ENCODE measurements at places on chromosomes 1 and 21.

GRCh38 chr1:155947292-155947691 is 5.9 kb downstream of the RXFP4 start:
- no peak for DNase-seq

DNA sequence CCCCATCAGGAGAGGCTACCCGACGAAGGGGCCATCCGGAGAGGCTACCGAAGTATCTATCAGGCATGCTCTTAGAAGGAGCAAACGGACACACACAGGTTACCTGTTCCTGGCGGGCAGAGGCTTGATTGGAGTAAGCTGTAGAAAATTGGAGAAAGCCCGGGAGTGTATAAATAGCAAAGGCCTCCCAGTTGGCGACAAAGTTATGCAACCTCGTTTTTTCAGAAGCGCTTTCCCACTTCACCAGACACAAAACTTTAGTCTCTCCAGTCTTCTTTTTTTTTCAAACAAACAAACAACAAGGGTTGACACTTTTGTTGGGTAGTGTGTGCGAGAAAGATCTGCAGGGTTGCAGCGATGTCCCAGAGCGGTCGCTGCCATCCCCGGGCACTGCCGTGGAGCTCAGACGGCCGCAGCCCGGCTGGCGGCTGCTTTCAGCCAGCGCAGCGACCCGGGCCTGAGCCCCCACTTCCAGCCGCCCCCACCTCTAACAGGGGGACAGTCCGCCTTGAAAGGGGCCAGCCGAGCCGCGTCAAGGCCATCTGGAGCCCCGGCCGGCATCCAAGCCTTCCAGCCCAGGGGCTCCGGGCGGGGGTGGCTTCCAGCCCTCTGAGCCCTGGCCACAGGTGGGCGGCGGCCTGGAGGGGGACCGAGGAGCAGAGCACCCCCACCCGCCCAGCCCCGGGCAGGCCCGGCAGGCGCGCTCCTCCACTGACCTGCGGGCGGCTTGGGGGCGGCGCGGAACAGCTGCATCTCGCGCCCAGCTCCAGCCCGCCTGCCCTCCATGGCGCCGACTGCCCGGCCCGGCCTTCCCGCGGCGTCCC is 616 bp downstream of the MCOLN3 start:
- peak; percentile 52 for DNase-seq

DNA sequence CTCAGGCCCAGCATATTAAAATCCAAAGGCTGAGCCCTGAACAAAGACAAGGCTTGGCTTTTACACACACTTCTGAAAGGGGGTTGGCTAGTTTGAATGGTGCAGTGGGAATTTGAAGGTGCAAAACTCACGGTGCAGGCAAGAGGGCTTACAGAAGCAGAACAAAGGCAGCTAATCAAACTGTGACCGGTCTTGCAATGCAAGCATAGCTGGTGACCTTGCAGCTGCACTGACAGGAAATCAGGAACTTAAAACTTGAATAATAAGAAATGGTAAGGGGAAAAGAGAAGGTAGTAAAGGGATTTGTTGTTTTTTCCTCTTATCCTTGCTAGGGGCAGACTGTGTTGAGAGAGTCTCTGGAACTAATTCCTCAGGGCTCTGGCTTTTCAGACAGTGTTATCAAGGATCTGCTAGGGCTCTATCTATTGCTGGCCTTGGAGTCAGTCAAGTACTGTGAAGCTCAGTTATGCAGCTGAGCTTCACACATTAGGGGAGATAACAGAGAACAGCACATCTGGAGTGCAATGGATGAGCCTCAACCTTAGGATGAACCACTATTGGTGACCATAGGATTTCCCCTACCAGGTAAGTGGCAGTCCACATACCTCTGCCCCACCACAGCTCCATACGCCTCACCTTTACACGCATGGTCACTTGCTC is 97.6 kb downstream of the PPIAL4G start:
- DNase-seq: no peak

DNA sequence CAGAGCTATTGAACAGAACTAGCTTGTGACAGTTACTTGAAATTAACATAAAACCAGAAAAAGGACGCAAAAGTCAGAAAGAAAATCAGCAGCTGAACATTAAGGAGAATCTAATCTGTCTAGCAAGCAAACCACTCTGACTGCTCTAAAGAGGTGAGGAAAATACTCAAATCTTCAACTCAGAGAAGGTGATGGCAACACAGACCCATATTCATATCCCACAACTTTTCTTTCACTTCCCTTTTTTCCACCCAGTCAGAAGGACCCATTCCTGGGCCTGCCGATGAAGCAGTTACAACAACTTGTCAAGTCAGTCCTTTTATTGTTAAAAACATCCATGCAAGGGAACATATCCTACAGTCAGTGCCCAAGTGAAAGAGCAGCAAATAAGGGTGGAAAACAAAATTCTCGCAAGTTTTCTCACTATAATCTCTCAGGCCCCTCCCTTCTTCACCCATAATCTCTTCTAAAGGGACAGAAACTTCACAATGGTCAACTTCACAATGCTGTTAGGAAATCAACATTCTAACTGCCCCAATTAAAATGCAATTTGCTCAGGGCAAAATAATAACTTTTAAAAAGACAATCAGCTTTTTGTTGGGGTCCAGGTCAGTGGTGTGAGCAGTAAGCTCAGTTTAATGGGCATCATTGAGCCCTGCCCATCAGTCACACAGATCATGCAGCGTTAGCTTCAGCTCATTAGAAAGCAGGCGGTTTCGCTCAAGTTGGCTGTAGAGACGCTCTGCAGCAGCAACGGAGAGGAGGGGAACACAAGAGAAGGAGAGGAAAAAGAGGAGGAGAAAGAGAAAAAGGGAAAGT is 3.6 kb upstream of the NUP210L start:
- DNase-seq: no peak

GRCh38 chr1:2136386-2137235 is 58.0 kb downstream of the FAAP20 start:
- no peak for DNase-seq

DNA sequence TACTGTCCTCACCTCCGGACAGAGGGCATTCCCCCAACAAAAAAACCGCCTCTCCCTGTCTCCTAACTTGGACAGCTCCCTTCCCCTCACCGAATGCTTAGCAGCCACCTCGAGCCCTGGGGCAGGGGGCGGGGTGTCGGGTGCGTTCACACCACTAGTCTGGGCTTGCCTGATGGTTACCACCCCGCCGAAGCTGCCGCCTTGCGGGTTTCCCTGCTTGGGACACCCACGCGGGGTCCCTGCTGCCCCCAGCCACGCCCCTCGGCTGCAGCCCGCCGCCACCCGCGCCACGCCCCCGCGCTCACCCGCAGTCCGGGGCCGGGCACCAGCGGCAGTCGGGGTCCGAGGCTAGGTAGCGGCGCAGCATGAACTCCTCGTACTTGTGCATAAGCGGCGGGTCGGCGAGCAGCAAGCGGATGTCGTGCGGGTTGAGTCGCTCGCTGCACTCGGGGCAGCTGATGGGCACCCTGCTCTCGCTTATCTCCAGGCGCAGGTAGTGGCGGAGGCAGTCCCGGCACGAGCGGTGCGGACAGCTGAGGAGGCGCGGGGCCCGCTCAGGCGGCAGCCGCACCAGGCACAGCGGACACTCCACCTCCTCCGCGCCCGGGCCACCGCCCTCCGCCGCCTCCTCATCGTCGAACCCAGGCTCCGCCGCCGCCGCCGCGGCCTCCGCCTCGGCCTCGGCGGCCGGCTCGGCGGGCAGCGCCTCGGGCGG is 706 bp downstream of the RNF19B start:
- DNase-seq: peak; percentile 80

DNA sequence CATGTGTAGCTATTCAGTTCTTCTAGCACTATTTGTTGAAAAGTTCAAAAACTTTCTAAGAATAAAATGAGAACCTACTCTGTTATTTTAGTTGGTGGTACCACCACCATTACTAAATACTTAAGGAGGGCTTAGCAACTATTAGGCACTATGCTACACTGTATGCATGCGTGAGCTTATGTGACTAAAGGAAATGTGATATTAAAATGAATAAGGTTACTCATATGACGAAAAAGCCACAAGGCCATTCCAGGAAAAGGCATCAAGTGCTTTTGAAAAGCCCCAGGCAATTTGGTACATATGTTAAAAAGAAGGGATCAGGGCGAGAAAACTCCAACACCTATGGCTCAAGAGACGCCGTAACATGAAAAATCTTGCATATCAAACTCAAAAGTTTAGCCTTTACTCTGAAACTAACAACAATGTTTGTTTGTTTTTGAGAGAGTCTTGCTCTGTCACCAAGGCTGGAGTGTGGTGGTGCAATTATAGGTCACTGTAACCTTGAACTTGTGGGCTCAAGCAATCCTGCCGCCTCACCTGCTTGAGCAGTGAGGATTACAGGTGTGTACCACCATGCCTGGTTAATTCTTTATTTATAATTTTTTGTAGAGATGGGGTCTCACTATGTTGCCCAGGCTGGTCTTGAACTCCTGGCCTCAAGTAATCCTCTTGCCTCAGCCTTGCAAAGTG is 42.5 kb downstream of the EPRS1 start:
- DNase-seq: no peak

GRCh38 chr1:39427374-39427773 is 64.1 kb upstream of the BMP8A start:
- no peak for DNase-seq

- no peak for DNase-seq
Measured at GRCh38 chr1:24349891-24350290, 30.7 kb downstream of the GRHL3 start.

DNA sequence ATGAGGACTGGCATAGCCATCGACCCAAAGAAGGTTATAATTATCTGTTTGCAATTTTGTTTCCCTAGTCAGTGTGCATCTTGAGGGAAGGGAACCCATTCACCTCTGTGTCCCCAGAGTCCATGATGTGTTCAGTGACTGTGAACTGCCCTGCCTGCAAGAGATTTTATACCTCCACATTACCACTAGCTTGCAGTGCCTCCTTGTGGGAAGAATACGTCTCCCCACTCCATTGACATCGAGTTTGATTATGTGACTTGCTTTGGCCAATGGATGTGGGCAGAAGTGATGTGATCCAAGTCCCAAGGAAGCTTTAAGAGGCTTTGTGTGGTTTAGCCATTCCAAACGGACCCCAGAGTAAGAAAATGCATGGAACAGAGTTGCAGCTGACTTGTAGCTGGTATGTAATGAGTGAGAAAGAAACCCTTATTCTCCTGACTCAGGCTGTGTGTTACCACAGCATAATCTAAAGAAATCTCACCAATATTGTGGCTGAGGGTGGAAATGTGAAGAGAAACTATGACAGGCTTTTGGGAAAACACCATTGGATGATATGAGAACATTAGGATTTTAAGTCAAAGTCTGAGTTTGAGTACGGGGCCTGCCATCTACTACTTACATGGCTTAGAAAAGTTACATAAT is 47.8 kb upstream of the NRDC start:
- DNase-seq: peak; percentile 34

DNA sequence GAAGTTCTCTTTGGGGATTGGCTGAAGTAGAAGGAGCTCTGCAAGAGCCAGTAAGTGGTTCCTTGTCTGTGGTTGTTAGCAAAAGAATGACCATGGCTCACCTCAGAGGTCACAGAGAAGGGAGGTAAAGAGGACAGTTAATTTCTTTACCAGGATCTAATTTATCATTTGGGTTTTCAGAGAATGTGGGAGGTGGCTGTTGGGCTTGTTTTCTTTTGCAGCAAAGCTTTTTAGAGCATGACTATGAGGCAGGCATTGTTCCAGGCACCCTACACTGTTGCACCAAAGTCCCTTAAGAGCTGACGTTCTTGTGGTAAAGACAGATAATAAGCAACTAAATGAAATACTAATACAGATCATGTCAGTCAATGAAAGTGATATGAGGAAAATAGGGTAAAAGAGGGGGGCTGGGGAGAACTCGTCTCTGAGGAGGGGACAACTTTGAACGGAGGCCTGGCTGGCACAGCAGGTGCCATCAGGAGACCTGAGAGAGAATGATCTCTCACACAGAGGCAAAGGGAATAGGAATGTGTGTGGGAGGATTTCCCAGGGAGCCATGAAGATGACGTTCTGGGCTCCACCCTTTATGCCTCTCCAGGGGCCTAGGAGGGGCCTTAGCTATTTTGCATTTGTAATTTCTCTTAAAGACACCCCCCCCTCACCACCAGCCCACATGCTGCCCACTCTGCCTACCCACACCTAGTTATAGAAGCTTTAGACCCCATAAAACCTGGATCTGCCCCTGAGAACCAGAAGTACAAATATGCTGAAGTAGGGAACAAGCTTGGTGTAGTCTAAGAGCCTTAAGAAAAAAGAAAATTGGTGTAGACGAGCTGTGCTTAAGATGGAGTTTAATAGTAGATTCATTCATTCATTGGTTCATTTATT is 177.5 kb downstream of the ROR1 start:
- DNase-seq: peak; percentile 37

DNA sequence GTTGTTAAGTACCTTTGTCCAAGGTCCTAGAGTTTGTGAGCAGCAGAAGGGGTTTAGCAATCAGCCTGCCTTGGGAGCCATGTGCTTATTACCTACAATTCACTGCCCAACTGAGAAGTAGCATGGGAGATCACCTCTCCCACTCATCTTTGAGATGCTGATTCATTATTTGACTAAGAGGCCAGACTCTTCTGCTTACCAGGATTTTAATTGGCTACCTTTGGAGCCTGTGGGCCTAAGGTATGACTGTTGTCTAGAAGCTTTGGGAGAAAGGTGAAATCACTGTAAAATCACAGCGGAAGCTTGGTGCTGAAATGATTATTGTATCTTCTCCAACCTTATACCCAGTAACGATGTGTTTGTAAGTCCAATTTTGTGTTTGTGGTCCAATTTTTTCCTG is 213.4 kb downstream of the ST6GALNAC3 start:
- no peak for DNase-seq

- peak; percentile 57 for DNase-seq
Measured at GRCh38 chr1:3652548-3653285, 401 bp downstream of the TP73 start.

Data from iPS-NIHi11 (cell line).